Activated T-helper 2 cell treated with anti-CD3 and anti-CD28 coated beads, Interferon-gamma antibody, Interleukin-2, Interleukin-4, amounts not matched to agents 10 μg/mL and 5 μg/mL and 100 μg/mL, durations not matched to agents 14 hours and 24 hours and 36 hours (primary cell): ENCODE measurements at places on chromosomes 3 and 15. TPM values are rescaled to one million over a fixed set of nuclear protein-coding genes. Genes with fewer than 3 reads are reported as not detected.

DNA sequence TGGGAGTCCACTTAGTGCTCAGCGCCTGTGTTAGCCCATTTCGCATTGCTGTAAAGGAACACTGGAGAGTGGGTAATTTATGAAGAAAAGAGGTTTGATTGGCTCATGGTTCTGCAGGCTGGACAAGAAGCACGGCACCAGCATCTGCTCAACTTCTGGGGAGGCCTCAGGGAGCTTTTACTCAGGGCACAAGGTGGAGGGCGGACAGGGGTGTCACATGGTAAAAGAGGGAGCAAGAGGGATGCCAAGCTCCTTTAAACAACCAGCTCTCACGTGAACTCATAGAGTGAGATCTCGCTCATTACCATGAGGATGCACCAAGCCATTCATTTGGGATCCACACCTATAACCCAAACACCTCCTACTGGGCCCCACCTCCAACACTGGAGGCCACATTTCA is 181.4 kb upstream of the TLE3 start:
- DNase-seq = no peak

GRCh38 chr15:89192136-89192535 is 29.2 kb downstream of the RLBP1 start:
- DNase-seq = no peak

DNA sequence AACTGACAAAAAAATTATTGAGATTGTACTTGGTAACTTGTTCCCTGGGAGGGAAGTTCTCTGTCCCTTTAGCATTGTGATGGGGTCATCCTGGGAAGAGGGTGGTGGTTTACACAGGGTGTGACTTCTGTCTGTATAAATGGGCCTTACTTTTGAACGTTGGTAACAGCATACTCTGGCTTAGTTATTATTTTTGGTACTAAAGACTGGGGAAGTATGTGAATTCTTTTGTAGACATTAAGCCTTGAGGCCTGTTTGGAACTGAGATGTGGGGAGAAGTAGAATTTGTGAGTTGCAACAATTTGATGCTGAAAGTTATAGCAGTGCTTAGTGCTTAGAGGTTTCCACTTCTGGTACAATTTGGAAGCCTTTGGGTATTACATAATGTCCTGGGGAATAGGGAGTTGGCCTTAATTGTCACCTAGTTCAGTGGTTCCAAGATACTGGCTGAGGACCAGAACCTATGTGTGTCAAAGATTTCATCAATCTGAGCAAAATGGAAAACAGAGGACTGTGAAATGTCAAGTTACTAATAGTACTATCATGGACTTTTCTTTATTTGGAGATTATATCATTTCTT is 15.9 kb downstream of the TLNRD1 start:
- no peak for DNase-seq

GRCh38 chr3:134559591-134559990 is 73.7 kb downstream of the CEP63 start:
- no peak for DNase-seq

DNA sequence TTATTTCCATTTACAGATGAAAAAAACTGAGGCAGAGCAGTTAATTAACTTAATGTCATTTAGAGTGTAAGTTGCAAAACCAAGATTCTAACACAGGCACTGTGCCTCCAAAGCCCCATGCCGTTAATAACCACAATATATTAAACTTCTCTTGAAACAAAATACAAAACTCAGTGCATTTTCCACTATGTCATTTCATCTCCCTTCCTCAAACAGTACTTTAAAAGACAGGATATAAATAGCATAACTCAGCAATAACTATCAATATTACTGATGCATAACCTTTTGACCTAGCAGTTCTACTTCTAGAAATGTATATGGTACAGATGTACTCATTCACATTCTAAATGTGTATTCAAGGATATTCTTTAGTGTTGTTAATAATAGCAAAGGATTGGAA is 5.1 kb upstream of the TASOR start:
- DNase-seq = no peak

- no peak for DNase-seq
Observed at GRCh38 chr15:73303636-73304035, 65.1 kb downstream of the HCN4 start.

GRCh38 chr15:88701561-88702095 is 62.8 kb downstream of the ISG20 start:
- no peak for DNase-seq

DNA sequence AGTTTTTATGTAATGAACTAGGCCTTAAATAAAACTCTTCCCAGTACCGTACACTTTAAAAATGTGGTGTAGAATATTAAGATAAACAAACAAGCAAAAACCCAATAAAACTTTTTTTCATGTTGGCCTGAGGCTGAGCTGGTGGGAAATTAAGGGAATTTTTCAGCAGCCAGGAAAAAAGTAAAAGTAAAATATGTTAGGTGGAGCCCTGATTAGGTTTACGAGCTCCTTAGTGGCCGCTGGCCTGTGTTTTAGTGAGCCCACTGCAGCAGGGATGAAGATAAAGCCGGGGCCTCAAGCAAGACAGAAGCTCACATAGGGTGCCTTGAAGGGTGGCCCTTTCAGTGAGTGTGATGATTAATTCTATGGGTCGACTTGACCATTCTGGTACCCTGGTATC is 16.1 kb upstream of the ARL14 start:
- no peak for DNase-seq

GRCh38 chr3:80771085-80771484 is 990.4 kb downstream of the GBE1 start:
- DNase-seq = no peak

The FGD5 gene
- 0.09 TPM in 1 of 2 replicates, not detected in the other for total RNA-seq

The HRG gene
- total RNA-seq = not detected in 2 replicates

The PFN2 gene
- total RNA-seq = 0.78 and 0.85 TPM in 2 replicates

The UROC1 gene
- not detected in 2 replicates for total RNA-seq

The PRSS50 gene
- total RNA-seq = not detected in 2 replicates

The PAQR5 gene
- not detected in 2 replicates for total RNA-seq

The ANKUB1 gene
- total RNA-seq = not detected in 2 replicates
